ENCODE measurements at places on chromosomes 5 and 9.
A peak's percentile ranks its signal among the peaks of the same experiment; 100 is the strongest.

GRCh38 chr5:108857905-108858304 is 110.2 kb downstream of the FER start:
- no peak for DNase-seq

DNA sequence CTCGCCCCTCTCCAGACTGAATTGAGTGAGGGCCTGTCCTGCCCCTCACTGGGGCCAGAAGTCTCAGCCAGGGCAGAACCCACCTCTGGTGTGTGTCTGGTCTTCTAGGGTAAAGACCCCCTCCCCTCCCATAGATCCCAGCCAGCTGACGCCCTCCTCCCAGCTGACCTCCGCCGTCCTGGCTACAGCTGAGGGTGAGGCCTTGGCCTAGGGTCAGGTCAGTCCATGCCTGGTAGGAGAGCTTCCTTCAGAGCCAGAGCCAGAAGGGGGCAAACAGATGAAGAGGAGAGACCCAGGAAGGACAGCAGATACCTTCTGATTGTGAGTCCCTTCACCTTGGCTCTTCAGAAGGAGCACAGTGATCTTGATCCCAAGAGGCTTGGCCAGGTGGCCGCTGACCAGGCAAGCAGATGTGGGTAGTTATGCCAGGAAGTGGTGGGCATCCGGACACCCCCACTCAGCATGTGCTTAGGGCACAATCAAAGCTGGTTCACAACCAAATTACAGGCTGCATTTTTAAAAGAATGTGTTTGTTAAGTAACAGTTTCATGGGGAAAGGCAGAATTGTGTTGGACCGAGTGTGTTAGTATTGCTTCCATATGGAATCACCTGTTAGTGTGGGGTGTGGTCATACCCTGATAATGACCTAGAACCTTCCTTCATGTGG is 29.9 kb downstream of the JADE2 start:
- peak; percentile 13 for DNase-seq

- no peak for DNase-seq
These were observed 1.3 kb downstream of the LRRC26 start for GRCh38 chr9:137168573-137168903.

GRCh38 chr9:106298997-106299396 is 564.0 kb upstream of the ZNF462 start:
- DNase-seq: no peak

- peak; percentile 59 for DNase-seq
These were observed 207.3 kb downstream of the TMEM38B start for GRCh38 chr9:105901514-105902109.
